ENCODE measurements at places on chromosomes 1 and 21.

GRCh38 chr1:114152508-114153260 is 985 bp downstream of the SYT6 start:
- DNase-seq = peak; percentile 20

DNA sequence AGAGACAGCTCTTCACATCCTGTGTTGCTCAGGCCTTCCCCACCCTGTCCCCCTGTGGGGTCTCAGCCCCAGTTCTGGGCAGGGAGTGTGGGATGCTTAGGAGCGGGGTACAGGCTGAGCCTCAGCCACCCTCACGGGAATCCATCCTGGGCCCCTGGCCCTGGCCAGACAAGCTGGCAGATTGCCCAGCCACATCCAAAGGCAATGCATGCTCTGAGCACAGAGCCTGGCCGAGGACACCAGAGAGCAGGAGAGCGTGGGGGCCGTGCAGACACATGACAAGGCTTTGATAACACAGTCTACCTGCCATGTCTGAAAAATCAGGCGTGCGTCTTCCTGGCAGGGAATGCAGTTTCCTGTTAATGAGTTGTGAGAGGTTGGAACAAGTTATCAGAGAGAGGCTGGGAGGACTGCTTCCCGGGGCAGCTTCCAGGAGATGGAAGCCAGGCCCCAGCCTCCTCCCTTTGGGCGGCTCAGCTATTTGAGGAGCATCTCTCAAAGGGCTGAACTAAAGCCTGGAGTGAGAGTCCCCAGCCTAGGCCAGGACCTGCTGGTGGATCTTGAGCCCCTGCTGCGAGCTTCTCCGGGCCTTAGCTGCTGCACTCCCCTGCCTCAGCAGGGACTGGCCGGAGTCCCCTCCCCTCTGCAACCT is 72.2 kb upstream of the SELENON start:
- DNase-seq = peak; percentile 58

- peak; percentile 34 for DNase-seq
These were observed at the start of gene COL6A2 for GRCh38 chr21:46097336-46098293. TSS of gene COL6A2 (plus strand) at chr21:46098112.

GRCh38 chr21:46619846-46620245 is 15.0 kb upstream of the S100B start:
- DNase-seq = no peak

GRCh38 chr1:58781541-58782177 is 2.2 kb downstream of the JUN start:
- peak; percentile 56 for DNase-seq

- no peak for DNase-seq
These were observed at the start of gene CD247 for GRCh38 chr1:167518331-167518700. TSS of gene CD247 (minus strand) at chr1:167518529. CDS start at chr1:167518465, 64 bp downstream.

DNA sequence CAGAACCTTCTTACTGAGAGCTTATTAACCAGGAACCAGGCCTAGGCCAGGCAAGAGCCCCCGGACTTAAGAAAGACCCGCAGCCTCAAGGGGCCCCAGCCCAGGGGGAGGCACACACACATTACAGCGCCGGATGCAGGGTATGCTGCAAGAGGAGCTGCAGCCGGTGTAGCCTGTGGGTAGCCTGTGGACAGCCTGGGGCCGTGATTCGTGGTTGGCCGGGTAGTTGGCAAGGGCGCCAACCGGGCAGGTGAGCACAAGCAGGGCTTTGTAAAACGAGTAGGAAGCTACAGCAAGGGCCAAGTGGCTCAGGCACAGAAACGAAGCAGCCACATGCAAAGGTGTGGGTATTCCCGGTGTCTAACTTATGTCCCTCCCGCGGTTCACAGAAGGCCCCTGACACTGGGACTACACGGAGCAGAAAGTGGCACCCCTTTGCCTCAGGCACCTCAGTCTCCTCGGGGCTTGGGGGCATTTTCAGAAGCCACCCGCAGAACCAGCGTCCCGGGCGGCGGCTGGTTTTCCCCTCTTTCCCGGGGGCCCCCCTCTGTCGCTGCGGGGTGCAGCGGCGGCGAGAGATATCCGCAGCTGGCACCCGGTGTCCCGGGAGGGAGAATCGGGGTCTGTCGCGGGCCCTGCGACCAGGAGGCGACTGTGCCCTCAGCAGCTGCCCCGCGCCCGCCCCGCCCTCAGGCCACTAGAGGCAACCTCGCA is 40.8 kb downstream of the KIAA1614 start:
- DNase-seq = no peak

- no peak for DNase-seq
These were observed 11.8 kb downstream of the UBE2T start for GRCh38 chr1:202329891-202330290.

DNA sequence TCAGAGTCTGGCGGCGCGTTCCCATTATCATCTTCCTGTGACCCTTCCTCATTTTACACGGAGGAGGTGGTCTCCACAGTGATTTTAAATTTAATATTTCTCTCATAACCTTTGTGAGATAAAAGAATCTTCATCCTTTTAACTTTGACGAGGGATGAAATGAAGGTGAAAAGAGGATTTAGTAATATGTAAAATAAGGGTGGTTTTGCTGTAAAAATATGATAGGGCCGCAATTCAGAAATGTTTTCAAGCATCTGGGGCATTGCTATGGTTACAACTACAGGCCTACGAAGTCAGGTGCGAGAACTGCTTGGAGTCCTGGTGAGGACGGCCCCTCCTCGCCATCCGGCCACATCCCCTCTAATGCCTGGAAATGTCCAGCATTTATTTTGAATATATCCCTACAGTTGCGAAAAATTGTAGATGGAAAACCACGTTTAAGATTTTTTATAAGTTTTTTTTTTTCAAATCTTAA is 422 bp upstream of the RSBN1 start:
- no peak for DNase-seq

DNA sequence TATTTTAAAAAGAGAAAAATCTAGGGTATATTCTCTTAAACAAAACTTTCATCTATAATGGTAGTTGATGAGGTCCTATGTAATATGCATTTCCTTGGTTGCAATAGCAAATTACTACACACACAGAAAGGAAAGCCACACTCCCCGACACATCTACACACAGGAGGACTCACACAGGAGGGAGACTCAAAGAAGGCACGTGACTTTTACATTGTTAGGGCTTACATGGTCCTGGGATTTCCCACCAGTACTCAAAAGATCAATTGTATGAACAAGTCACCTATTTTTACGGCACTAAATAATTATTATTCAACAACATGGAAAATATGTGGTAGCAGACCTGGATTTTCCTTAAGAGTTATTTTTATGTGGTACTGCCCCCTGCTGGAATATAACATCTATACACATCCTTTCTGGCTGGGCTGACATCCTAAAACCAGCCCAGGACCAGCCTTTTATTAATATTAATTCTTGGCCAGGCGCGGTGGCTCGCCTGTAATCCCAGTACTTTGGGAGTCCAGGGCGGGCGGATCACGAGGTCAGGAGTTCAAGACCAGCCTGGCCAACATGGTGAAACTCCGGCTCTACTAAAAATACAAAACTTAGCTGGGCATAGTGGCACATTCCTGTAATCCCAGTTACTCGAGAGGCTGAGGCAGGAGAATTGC is 33.9 kb upstream of the LGALS8 start:
- peak; percentile 42 for DNase-seq

DNA sequence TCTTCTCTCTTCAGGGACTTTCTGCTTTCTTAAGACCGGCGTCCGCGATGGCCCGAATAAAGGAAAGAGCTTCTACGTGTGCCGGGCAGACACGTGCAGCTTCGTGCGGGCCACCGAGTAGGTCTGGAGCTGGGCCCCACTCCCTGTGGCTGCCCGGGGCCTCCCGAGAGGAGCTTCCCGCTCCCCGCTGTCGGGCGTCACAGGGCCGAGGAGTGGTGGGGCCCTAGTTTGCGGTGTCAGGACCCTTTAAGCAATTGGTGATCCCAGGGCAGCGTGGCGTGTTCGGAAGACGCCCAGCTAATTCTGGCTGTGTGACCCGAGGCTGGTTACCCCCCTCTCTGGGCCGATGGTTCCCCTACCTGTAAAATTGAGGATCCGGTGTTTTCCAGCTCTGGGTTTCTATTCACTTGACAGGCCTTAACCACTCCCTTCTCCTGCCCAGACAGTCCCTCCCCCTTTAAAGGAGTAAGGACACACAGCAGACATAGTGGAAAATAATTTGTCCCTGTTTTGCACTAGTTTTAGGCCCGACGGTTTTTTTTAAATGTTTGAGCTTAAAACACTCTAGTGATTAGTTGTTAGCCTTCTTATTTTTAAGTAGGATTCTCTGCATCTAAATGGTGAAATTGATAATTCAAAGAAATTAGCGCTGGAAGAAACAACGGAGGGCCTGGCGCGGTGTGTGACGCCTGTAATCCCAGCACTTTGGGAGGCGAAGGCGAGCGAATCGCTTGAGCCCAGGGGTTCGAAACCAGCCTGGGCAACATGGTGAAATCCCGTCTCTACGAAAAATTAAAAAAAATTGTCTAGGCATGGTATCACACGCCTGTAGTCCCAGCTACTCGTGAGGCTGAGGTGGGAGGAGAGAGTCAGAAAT is 553 bp downstream of the TTF2 start:
- no peak for DNase-seq

DNA sequence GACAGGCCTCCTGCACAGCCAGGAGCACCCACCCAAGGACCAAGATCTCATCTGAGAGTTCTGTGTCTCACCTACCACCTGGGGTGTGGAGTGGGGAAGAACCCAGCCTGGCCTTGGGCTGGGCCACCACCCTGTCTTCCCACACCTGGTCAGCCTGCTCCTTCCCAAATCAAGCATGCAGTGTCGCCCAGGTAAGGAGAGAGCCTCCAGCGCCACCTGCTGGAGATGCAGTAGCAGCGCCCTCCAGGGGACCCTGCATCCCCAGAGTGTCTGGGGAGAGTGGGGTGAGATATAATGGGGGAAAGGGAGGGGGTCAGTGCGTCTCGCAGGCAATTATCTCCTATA is 32.3 kb downstream of the KIAA2013 start:
- peak; percentile 62 for DNase-seq

DNA sequence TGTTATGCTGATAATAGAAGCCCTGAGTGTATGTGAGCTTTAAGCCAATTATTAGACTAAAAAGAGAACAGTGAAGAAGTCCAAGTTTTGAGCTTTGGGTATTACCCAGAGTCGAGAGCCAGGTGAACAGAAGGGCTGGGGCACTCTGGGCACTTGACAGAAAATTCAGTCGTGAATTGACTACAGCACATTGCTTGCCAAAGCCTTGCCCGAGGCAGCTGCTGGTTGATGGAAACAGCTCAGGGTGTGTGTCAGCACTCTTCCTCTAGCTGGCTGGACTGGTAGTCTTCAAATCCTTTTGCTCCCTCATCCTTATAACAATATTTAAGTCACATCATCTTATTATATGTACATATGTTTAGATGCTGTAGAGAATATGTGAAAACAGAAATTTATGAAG is 21.3 kb downstream of the PDE4B start:
- peak; percentile 93 for DNase-seq

GRCh38 chr1:26942656-26943055 is 17.6 kb downstream of the KDF1 start:
- DNase-seq = no peak

GRCh38 chr1:208081972-208082371 is 162.2 kb downstream of the PLXNA2 start:
- DNase-seq = no peak

GRCh38 chr1:165738794-165739193 is 29.9 kb downstream of the TMCO1 start:
- no peak for DNase-seq

GRCh38 chr1:42941640-42942330 is 16.9 kb downstream of the SLC2A1 start:
- DNase-seq = peak; percentile 43

DNA sequence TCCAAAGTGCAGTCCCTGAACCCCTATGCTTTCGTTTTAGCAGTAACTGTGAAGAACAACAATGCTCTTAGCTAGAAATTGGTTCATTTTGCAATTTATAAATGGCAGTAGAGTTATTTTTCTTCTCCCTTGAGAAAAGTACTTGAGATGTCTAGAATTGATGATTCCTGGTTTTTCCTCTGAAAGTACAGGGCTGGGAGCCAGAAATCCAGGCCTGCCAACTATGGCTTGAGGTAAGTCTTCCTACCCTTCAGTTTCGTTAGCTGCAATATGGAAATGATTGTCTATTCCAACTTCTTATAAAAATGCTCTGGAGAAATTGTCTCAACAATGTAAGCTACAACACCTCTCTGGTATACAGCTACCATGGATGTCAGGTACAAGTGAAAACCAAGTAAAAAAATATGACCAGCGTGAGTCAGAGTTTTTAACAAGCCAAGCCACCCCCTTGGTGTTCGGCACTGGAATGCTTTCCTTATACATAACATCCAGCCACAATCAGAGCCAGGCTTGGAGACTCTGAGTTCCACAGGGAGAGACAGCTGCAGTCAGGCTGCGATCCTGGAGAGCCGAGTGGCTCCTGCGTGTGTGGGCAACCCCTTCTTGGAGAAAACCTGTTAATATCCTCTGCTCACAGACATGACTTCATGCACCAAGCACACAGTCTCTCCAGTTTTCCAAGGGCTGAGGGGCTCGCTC is 22.0 kb downstream of the TSPAN2 start:
- no peak for DNase-seq

DNA sequence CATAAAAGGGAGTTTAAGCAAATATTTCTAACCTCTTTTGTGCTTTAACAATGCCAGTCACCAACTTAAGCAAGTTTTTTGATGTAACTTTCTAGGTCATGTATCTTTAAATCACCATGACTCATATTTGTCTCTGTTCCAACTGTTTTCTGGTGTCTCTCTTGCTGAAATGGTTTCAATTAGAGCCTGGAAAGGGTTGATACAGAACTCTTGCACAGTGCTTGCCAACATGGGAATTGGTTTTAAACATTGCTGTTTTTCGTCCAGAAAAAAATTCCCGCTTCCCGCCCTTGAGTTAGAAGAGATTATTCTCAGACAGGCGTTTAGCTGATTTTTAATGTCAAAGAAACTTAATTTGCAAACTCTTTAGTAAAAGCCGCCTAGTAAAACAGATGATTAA is 46.4 kb upstream of the SLC22A15 start:
- no peak for DNase-seq

DNA sequence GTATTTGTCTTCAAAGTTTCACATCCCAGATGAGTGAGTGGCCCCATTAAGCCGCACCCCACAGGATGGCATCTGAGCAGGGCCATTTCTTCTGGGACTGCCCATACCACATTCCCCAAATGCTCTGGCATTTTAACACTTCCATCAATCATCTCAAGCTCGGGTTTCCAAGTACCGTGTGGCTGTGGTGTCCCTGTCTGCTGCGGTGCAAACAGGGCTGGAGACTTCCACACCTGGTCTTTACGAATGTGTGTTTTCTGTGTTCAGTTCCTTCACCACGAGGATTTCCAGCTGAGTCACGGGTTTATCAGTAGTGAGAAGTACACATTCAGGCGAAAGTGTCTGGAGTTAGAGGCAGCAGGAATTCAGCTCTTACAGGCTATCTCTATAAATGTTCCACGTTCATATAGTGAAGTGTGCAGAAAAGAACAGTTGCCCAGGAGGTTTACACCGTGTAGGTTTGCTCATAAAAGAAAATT is 195.2 kb downstream of the RHOU start:
- no peak for DNase-seq

- DNase-seq = no peak
These were observed 118.3 kb upstream of the SLC25A33 start for GRCh38 chr1:9420835-9421532.

DNA sequence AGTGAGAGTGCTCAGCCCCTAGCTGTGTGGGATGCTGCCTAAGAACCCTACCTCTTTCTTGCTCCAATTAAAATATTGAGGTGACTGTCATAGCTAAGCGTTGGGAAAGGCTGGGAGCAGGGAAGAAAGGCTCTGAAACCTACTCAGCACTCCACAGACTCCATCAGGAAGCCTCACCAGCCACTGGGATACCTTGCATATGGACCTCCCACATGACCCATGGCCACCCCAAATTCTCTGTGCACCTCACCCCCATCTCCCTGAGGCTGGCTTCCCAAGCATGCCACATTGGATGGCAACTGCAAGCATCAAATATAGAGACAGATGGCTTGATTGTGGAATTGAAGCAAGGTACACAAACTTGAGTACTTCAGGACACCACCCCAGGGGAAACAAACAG is 41.8 kb downstream of the FLVCR1 start:
- no peak for DNase-seq

Measured in NCI-H1105 treated with DMSO at 0.1 percent for 48 hours (cell line).